ENCODE measurements at places on chromosomes 4 and X.

DNA sequence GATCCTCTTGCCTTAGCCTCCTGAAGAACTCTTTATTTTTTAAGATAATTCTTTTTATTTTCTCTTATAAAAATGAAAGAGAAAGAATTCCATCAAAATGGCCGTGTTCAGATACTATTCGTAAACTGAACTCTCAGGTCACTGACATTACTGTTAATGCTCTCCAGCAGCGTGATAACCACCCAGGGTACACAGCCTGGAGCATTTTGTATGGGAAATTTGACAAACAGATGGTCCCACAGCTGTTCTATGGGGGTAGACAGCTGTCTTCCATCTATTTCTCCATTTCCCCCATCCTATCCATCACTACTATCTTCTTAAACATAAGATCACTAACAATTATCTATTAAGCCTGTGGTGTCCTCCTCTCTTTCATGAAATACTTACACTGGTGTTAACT, 47.8 kb downstream of the SYNPO2 start:
- DNase-seq = no peak

- no peak for DNase-seq
Measured at GRCh38 chrX:40167233-40167849, 69.6 kb upstream of the BCOR start.

GRCh38 chr4:43048570-43048969, 156.1 kb downstream of the GRXCR1 start:
- no peak for DNase-seq

- DNase-seq = peak; percentile 13
Measured at GRCh38 chrX:52346174-52347165, 22.4 kb upstream of the XAGE2 start.

DNA sequence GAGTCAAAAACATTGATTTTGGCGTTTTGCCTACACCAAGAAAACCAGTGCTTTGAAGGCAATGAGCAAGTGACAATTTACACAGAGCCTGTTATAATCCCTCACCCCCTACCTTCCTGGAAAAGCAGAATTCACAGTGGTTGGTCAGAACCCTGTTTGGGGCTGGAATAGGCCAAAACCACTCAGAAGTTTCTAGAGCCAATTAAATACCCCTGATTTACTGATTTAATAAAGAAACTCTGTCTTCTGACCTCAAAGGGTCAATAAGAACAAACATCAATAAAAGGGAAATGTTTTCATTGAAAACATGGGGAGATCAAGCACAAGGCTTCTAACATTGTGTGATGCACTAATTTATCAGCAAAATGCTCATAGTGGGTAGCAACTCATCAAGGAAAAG, 116.3 kb downstream of the UNC5C start:
- DNase-seq = no peak

DNA sequence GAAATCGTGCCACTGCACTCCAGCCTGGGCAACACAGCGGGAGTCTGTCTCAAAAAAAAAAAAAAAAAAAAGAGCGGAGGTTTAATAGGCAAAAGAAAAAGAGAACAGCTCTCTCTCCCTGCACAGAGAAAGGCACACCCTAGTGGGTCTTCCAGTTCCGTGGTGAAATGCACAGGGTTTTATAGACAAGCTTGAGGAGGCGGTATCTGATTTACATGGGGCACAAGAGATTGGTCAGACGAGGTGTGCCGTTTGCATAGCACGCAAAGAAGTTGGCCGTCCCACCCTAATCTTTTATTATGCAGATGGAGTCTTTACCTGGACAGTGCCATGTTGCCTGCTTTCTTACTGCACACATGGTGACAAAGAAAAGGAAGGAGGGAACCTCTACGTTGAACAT, 33.5 kb upstream of the REST start:
- no peak for DNase-seq

DNA sequence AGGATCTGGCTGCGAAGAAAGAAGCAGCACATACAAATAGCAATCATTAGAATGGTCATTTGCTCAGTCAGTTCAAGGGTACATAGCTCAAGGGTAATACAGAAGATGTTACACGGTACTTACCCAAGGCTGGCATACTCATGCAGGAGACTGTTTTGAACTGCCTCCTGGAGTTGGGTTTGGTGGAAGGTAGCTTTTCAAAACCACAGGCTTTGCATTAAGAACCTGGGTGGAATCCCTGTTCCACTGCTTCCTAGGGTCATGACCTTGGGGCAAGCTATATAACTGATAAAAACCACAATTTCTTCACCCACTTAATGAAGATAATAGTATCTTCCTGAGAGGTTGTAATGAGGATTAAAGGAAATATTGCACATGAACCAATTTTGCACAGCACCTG, 36.5 kb downstream of the TBC1D9 start:
- DNase-seq = no peak

- DNase-seq = no peak
Measured at GRCh38 chr4:80911458-80911857, 119.0 kb upstream of the BMP3 start.

- DNase-seq = no peak
Measured at GRCh38 chr4:175961604-175962003, 104.0 kb upstream of the WDR17 start.

- DNase-seq = no peak
Measured at GRCh38 chrX:106144755-106145639, 23.1 kb upstream of the PWWP3B start.

DNA sequence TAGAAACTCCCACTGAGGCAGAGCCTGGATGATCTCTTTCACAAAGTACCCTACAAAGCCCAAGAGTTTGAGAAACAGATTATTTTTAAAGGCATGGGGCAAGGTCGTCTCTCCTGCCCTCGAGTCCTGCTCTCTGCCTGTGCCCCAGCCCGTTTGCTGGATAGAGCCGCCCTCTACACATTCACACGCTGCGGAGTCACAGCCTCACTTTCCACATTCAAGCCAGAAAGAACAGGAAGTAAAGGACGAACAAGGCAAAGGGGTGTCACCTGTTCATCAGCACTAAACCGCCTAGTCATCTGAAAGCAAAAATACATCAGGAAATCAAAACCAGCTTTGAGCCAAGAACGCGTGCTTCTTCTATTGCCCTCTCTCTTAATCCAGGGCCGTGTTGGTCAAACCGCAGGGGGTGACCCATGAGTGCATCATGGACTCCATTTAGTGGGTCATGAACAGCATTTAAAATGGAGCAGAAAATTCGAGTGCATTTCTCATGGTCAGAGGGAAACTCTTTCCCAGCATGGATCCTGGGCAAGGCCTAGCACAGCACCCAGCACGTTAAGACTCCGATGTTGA, 83.4 kb downstream of the PHKA2 start:
- no peak for DNase-seq

DNA sequence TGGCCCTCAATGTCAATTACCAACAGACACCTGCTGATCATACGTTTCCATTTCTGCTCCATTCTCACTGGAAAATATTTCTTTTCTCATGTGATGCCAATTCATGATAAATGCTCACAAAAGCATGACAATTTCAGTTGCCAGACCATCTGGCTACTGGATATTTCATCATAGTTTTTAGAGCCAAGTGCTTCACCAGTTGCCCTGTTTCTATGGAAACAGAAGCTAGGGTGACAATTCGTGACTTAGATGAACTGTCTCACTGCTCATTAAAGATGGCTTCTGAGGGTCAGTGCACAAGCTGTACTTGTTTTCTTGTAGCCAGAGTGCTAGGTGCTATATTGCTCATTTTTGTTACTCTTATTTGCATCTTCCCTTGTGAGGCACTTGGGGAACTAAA, 184.9 kb downstream of the COMMD8 start:
- DNase-seq = no peak

GRCh38 chrX:124344246-124344645, 2.1 kb upstream of the SH2D1A start:
- no peak for DNase-seq

GRCh38 chrX:3026074-3026815, 15.0 kb upstream of the ARSF start:
- DNase-seq = no peak

- no peak for DNase-seq
Measured at GRCh38 chrX:94932278-94932965, 1258.4 kb downstream of the FAM133A start.

GRCh38 chrX:48703228-48703627, 6.7 kb downstream of the SUV39H1 start:
- no peak for DNase-seq

GRCh38 chr4:7427831-7428260, 6.9 kb downstream of the PSAPL1 start:
- DNase-seq = no peak

DNA sequence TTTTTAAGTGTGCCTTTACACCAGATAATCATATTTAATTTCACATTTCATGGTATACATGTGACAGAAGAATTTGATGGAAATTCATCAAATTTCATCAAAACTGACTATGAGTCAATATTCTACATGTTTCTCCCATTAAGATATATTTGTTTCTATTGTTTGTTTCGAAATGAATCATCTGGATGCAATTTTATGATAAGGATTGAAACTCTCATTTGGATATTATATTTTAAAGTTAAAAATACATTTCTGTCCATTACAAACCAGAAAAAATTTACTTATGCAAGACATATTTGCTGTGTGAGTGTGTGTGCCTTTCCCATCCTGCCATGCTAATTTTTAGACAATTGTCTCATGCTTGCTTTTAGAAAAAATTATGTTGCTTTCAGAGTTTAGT, 52.2 kb downstream of the SULT1B1 start:
- no peak for DNase-seq

GRCh38 chr4:185341377-185341776, 54.3 kb downstream of the LRP2BP start:
- no peak for DNase-seq

DNA sequence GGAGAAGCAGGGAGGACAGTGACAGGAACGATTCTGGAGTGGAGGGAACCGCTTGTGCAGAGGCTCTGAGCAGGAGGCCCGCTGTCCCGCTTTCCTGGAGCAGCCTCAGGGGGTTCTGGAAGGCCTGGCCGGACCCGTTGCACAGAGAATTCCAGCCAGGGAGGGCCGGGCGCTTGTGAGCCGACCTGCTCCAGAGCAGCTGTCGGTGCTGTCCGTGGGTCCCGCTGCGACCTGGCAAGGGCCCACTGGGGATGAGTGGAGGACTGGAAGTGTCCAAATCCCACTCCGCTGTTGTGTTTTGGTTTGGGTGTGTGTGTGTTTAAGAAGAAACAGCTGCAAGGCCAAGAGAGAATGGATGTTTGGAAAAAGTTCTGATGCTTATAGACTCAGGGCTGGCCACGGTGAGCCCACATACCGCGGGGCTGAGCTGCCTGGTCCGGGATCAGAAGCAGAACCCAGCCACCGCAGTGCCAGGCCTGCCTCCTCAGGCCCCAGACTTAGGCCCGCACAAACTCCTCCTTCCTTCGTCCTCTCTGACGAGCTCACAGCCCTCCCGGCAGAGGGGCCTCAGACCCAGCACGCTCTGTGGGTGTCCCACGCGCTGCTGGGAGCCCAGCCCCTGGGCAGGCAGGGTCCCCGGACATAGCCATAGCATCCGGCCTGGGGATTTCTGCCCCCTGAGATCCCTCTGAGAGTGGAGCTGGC, 73.9 kb downstream of the HTRA3 start:
- DNase-seq = no peak

DNA sequence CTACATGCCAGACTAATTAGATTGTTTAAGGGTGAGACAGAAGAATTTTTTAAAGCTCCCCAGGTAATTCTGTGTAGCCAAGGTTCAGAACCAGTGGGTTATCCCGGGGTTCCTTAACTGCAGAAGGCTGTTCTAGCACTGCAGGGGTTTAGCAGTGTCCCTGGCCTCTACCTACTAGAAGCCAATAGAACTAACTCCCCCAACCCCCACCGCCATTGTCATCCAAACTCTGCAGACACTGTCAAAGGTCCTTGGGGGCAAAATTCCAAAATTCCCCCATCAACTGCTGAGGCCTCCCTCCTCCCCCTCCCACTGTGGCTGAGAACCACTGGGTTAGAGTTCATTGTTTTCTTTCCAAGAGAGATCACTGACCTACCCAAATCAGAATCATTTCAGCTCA, 66.4 kb downstream of the MOSPD2 start:
- no peak for DNase-seq

DNA sequence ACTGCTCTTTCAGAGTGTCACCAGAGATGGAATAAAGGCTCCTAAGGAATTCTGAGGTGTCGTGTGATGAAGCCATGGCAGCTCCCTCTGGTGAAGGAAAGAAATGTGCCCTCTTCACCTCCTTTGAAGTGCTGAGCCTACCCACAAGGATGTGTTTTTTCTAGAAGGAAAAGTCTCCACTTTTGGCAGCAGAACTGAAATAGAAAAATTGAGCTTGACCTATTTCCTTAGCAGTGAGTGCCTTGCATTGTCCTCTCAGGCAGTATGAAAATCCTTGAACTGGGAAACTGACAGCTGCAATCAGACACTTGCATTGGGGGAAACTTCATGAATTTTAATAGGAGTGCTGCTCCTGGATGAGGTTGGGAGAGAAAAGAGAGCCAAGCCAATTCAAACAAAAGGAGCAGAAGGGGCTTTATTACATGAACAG, 95.2 kb downstream of the DCLK2 start:
- no peak for DNase-seq

- DNase-seq = no peak
Measured at GRCh38 chr4:185352741-185353140, 43.0 kb downstream of the LRP2BP start.

DNA sequence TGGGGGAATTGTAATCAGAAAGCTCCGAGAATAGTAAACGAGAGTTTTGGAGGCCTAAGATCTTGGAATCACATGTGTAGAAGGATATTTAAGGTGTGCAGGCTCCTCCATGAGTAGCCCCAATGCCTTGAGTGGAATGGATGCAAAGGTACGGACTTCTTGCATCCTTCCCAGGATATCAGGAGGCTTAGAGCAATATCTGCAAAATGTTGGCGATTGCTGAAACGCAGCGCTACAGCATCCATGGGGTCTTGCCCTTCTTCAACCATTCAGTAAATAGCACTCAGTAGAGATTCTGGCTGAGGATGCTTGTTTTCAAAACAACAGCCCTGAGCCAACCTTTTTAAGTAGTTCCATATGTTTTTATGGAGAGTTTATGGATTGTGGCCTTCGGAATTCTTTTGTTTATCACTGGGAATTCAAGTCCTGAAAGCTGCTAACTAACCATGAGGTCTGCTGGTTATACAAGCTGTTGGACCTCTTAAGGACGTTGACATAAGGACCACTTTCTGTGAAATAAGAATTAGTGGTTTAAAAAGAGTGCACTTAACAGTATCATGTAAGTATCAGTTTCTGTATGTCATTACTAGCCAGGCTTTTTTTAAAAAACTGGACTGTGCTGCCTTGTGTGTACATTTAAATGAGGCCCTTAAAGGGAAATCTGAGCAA, 228.8 kb upstream of the PGRMC2 start:
- no peak for DNase-seq

DNA sequence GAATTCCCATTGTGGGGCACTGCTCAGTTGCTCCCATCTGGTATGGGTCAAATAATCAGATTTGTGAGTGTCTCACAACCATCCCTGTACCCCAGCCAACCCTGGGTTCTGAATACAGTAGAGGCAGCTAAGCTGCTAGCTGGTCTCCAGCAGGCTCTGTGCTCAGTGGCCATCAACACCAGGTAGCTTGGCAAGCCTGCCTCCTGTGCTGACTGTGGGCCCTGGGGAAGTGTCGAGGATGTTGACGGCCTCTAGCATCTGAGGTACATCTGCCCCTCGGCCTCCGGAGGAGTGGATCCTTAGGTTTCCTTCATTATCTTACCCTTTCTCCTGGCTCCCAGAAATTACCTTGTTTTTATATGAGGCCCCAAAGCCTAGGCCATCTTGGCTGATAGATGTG, 13.3 kb downstream of the RNF4 start:
- no peak for DNase-seq

GRCh38 chr4:146329050-146329716, 114.8 kb downstream of the REELD1 start:
- DNase-seq = no peak

- no peak for DNase-seq
Measured at GRCh38 chr4:102560571-102561341, 59.6 kb downstream of the NFKB1 start.

All from stimulated activated CD4-positive, alpha-beta T cell treated with anti-CD3 and anti-CD28 coated beads, Interleukin-2, amount 100 ng/mL, for 24 hours (primary cell).